Stimulated activated CD4-positive, alpha-beta T cell treated with anti-CD3 and anti-CD28 coated beads, Interleukin-12 subunit alpha, Interleukin-12 subunit beta, amount 100 ng/mL, for 24 hours (primary cell): ENCODE measurements at places on chromosomes 3 and 15.

DNA sequence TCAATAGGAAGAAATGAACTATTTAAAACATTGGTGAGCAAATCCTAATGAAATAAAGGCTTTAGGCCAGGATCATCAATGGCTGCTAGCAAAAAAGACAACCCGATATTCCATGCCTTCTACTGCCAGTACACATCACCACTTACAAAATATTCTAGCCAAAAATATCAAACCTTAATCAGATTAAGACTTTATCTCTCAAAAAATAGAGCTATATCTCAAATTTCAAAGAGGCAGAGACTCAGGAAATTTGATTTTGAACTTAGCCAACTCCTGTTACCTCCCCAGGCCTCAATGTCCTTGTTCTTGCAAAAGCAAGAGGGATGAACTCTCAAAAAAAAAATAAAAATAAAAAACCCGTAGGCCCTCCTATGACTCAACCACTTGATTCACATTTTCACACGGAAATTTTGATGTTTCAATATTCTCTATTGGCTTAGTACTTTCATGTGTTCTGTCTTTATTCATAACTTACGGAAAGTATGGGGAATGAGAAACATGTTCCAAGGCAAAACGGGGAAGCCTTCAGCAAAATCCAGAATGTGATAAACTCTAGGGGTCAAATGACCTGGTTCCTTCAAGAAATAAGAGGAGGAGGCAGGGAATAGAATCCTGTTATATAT is 273.3 kb upstream of the ZPLD1 start:
- no peak for DNase-seq

DNA sequence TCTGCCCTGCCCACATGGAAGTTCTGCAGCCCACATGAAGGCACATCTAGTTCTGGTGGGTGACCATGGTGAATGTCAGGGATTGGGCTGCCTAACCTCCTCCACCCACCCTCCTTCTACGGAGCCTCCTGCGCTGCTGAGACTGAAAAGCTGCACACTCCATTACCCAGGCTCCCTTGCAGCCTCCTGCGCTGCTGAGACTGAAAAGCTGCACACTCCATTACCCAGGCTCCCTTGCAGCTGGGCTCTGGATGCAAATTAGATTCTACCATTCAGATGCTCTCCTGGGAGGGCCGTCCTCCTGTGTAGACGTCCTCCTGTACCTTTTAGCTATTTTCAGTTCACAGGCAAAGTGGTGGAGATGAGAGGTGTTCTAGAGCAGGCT is 32.1 kb downstream of the POMGNT2 start:
- no peak for DNase-seq

- no peak for DNase-seq
Observed at GRCh38 chr3:149277331-149277813, 55.7 kb upstream of the CP start.

DNA sequence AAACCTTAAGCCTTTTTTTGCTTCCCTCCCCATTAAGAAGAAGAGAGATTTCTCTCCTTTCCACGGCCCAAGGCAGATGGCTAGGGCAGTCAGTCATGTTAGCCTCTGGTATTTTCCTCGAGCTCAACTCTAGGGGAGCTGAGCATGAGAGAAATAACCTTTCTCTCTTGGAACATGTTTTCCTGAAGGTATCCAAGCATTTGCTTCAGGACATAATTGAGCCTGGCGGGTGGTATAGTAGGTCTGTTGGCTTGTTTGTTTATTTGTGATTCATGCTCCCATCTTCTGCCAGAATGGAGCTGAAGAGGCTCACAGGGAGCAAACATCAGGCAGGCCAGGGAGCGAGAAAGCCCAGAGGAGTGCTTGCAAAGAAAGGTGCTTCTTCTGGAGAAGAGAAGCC is 102.5 kb downstream of the MESD start:
- DNase-seq = no peak

DNA sequence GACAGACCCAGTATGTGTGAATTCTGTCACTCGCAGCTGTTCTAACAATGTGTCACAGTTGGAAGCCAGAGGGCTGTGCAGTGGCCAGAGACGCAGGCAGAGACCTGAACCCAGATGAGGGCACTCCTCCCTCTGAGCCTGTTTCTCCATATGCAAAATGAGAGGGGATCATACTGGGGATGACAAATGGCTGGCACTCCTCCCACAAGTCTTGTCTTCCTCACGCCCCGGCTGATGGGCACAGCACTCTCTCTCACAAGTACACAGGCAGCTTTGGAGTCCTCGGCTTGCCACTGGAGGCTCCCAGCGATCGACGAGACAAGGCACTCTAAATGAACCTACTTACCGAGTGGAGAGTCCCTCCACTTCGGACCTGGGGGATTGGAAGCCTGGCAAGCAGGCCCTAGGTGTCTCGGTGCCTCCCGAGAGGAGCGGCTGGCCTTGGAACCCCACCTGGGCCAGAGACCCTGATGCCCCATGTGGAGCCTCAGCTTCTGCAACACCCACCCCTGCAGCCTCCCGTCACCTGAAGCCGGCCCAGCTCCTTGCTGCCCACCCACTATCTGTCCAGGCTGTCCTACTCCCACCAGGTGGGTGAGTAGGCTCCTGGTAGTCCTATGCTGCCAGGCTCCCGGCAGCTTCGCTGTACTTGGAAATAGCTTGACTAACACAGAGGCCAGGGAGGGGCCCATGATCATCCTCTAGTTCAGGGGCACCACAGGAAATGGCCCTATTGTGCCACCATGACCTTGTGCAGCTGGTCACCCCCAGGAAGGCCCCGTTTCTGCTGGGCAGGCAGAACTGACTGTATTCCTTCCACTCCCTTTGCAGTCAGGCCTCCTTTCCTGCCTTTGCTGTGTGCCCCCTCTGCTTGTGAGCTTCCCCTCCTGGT is 65.0 kb upstream of the IQSEC1 start:
- DNase-seq = no peak

DNA sequence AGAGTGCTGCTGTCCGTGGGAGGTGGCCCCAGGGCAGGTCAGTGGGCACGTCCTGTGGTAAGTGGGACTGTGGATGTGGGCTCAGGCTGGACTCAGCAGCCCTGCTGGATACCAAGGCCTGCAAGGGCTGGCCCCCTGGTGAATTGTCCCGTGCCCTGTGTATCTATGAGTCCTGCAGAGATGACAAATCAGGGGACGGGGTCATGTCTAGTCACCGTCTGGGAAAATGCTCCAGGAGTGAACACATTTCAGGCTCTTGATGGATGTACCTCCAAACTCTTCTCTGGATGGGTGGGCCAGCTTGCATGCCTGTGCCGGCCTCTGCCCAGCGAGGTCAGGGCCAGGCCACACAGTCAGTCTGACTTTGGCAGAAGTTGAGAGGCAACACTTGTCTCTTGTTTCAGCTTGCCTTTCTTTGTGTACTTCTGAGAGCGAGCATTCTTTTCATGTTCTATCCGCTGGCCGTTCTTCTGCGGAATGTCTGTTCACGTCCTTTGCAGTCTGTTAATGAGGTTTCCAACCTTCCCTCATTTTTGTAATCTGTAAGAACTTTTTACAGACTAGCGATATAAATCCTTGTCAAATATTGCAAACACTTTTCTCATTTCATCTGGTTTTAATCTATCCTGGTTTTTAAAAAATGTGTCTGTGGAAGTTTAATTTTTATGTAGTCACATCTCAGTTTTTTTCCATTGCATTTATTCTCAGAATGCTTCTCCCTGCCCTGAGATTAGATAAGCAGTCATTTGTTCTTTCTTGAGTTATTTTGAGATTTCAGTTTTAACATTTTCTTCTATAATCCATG is 11.4 kb upstream of the STAB1 start:
- DNase-seq = no peak

DNA sequence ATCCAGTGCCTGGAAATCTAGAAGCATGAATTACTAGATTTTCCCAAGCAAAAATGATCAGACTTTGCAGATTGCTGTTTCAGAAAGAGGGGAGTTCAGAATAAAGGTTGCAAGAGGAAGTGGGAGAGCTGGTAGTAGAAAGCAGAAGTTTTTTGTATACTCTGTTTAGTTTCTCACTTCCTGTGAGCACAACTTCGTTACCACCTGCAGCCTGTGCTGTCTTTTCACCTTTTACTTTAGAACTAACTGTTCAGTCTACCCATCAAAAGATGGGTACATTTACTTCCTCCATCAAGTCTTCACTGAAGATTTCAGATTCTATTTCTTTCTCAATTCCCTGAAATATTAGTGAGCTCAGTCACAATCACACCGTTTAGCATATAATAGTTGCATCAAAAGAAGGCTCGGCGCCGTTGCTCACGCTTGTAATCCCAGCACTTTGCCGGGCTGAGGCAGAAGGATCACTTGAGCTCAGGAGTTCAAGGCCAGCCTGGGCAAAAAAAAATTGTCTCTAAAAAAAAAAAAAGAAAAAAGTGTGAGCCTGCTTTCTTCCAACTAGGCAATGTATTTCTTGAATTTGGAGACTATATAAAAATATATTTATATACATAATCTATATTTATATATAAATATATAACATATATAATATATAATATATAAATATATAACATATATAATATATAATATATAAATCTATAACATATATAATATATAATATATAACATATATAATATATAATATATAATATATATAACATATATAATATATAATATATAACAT is 1.8 kb upstream of the CEP97 start:
- no peak for DNase-seq

DNA sequence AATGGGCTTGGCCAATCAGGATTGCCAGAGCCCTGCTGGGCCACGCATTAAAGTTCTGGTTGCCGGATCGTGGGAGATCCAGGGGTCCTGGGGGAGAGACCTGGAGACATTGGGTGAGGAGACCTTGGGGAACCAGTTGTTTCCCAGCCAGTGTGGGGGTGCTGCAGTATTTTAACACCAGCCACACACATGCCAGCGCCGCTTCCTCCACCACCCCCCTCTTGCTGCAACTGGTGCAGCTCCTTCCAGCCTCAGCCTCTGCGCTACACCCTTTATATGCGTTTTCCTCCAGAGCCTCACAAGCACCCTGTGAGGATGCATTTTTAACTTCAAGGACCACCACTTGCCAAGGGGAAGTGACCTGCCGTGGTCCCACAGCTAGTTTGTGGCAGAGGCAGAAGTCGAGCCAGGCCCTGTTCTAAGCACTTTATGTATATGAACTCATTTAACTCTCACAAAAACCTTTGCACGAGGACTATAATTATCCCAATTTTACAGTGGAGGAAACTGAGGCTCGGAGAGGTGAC is 29.4 kb upstream of the GRIP2 start:
- no peak for DNase-seq

- no peak for DNase-seq
Observed at GRCh38 chr3:44036850-44037249, 204.8 kb upstream of the TOPAZ1 start.

DNA sequence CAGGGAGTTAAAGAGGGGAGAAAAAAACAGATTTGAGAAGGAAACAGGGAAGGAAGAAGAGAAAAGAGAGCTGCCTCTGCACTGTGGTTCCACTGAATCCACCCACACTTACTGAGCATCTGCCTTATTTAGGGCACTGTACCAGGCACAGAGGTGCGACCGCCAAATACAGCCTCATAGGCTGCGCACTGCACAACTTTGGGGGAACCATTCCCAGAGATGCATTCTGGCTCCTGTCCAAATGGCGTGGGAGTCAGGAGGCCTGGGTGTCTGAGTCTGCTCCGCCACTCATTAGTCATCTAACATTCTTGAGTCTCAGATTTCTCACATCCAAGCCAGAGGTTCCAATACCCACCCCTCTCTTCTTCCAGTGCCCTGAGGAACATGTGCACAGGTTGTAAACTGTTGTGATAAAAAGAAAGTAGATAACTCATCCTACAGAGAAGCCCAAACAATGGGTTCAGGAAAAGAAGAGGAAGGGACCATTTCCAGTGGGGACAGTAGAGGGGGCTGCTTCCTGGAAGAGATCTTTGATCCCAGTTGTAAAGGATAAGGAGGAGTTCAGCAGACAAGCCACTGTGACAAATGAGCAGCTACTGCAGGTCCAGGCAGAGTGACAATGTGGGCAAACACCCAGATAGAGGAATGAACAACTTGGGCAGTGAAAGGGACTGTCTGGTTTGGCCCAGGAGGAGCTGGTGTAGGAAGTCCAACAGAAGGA is 254.6 kb downstream of the UACA start:
- DNase-seq = peak; percentile 45

GRCh38 chr15:92633001-92633400 is 22.6 kb downstream of the FAM174B start:
- no peak for DNase-seq

GRCh38 chr3:113804661-113805060 is 33.9 kb upstream of the GRAMD1C start:
- no peak for DNase-seq

DNA sequence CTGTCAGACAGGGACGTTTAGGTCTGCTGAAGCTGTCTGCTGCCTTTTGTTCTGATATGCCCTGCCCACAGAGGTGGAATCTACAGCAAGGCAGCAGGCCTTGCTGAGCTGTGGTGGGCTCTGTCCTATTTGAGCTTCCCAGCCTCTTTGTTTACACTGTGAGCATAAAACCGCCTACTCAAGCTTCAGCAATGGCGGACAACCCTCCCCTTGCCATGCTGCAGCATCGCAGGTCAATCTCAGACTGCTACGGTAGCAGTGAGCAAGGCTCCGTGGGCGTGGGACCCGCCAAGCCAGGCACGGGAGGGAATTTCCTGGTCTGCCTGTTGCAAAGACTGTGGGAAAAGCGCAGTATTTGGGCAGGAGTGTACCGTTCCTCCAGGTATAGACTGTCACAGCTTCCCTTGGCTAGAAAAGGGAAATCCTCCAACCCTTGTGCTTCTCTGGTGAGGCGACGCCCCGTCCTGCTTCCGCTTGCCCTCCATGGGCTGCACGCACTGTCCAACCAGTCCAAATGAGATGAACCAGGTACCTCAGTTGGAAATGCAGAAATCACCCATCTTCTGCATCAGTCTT is 71.4 kb downstream of the SPSB4 start:
- no peak for DNase-seq

DNA sequence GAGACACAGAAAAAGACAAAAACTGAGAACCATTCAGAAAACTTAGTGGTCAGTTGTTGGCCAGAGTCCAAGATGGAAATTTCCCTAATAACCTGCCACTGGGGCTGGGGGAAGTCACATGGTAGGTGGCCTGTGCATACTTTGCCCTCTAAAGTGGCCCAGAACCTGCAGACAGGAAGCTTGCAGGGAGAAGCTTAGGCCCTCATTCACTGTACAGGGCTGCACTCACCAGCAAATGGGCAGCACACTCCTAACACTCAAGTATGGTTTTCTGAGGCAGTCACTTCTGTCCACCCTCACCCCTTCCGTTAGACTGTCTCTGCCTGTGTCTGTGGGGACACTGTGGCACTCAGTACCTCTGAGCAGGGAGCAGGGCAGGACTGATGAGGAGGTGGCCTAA is 14.5 kb upstream of the RNU6-1 start:
- no peak for DNase-seq
